ENCODE measurements at places on chromosomes 3 and 15. TPM values are rescaled to one million over a fixed set of nuclear protein-coding genes. Genes with fewer than 3 reads are reported as not detected.

DNA sequence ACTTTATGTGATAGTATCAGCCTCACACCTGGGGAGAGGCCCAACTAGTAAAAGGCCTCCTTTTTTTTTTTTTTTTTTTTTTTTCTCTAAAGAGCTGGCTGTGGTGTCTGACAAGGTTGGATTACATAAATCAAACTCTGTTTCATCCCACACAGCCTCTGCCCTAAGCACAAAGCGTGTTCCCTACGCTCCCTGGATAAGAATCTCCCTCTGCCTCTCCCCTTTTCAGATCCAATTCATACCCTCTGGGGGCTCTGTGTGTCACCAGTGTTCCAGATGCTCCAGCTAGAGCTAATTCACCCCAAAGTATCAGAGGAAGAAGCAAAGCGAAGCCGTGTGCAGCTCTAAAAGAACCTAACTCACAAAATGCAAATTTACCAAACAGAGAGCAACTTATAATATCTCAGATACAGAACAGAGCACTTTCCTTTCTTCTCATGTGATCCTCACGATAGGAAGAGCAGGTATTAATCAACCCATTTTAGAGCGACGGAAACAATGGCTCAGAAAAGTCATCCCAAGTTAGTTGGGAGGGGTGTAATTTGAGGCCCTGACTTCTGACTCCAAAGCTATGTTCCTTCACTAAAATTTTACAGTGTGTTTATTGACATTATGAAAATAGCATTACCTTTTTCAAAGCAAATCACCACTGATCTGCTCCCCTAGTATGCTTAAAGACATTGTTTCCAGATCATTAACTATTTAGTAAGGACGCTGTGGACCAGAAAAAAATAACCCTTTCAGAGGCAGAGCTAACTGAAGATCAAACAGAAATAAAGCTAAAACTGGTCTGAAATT, 12.4 kb downstream of the BMF start:
- DNase-seq: no peak

DNA sequence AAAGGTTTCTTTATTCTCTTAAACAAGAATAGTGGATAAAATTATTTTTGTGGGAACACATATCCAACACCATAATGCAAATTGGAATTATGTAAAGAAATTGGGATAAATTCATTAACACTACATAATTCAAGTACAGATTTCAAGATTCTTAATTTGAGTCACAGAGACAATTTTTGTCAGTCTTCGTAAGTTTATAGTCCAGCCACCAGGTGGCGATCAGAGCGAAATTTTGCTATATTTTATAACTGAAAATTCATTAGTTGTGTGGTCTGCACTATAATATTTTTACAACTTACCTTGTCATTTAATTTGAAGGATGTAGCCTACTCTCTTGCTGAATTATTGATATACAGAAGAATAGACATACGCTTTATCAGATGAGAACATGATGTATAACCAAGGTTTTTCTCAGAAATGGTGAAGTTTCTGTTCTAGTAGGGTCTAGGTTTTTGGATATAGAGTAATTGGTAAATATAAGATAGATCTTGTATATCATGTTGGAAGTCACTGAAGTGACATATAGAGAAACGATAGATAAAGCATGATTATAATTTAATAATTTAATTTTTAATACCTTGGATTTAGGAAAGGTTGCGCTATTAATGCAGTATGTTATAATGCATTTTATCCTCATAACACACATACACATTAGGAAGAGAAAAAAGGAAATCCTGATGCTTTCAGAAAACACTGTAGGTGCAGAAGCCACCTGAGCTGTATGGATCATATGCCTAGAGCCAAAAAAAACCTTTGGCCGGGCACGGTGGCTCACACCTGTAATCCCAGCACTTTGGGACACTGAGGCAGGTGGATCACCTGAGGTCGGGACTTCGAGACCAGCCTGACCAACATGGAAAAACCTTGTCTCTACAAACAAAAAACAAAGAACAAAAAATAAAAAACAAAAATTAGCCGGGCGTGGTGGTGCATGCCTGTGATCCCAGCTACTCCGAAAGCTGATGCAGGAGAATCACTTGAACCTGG, 31.7 kb downstream of the PLSCR4 start:
- peak; percentile 35 for DNase-seq

- DNase-seq: no peak
Measured at GRCh38 chr3:183477801-183478456, 49.5 kb upstream of the MCF2L2 start.

GRCh38 chr3:61226166-61226686, 25.0 kb downstream of the FHIT start:
- no peak for DNase-seq

The FYTTD1 gene
- 69.8 TPM for total RNA-seq

The ZCWPW2 gene
- not detected for total RNA-seq

DNA sequence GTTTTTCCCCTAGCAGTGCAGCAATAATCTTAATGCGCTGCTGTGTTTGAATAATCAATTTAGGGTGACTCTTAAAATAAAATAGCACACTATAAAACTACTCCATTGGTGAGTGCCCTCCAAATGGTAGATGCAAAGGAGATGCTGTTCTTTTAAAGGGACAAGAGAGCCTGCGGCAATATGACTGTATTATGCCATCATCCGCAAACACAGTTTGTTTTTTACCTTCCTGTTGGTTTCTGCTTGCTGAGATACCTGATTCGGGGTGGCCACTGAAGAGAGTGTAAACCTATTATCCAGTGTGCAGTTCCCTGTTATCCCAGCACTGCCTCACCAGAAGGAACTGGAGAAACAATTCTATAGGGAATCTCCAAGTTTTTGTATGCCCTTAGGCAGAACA, 523.1 kb upstream of the TGFBR2 start:
- DNase-seq: no peak

DNA sequence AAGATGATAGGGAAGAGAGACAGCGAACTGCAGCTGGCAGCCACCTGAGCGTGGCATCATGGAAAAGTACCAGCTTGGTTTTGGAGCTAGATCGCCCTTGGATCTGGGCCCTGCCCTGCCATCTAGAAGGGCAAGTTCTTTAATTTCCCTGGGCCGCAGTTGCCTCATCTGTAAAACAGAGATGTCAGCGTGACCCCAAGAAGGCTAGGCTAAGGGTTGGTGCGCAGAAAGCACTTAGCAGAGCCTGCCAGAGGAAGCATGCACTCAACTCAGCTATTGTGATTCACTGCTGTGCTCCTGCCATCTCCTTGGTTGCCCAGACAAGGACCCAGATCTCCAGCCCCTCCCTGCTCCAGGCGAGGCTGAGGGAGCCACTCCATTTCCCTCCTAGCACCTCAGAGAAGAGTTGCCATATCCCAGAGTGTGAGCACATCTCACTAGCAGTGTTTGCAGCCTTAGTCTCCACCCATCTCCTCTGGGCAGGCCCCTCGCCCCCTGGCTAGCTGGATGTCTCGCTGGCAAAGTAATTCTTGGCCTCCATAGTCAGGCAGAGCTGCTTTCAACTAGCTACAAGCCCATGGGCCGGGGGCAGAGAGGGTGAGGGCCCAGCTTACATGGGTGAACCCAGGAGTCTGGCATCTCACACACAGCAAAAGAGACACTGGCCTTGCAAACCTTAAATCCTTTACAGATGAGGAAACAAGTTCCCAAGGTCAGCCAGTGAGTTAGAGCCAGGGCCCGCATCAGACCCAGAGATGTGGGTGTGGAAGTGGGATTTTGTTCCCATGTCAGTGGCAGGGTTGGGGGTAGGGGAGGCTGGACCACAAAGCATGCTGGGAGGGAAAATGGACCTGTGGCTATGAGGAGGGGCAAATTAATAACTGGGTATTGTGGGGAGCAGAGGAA, 280.7 kb upstream of the TLE3 start:
- DNase-seq: no peak

The PPP1R14D gene
- not detected for total RNA-seq

DNA sequence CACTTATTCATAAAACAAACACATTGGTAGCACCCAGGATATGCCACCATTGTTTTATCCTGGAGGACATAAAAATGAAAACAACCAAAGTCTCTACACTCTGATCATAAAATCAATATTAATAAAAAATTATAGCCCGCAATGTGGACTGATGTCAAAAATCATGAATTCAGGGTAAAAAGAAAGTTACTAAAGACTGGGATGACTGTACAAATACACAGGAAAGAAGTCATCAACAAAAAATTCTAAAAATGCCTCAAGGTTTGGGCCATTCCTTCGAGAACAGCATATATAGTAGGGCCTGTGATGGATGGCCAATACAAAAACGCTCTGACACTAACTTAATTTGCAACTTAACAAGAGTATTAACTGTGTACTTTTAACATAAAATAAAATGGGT, 76.8 kb downstream of the THBS1 start:
- DNase-seq: peak; percentile 83

- DNase-seq: no peak
Measured at GRCh38 chr15:96355568-96356187, 25.2 kb downstream of the NR2F2 start.

DNA sequence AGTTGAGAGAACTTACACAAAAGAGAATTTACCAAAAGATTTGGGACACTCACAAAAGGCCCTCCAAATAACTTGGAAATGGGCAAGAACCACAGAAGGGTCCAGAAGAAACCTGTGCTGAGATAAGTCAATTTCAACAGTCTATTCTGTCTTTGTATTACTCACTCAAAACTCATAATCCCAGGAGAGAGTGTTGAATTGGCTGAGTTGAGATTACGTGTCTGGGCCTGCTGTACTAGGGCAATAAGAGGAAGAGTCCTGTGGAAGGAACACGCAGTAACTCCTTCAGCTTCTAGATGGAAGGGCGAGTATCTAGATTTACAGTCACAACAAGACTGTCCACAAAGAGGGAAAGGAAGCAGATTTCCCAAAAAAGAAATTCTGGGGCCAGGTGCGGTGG, 42.5 kb upstream of the DYNC1LI1 start:
- no peak for DNase-seq

DNA sequence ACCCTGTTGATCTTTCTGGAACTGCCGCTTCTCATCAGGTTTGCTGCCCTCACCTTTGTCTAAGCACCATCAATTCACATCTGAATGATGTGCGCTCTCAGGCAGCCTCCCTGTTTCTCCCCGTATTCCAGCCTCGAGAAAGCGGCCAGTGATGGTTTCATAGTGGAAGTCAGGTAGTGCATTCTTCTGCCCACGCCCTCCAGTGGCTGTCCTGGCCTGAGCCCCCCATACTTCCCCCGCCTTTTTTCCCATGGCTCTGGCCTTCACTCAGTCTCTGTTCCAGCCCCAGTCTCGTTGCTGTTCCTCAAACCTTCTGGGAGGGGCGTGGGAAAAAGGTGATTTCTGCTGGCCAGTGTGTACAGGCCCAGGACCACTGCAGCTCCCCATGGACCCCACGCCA, 101.3 kb downstream of the ASB7 start:
- no peak for DNase-seq

The EIF2B5 gene
- 37.4 TPM for total RNA-seq

DNA sequence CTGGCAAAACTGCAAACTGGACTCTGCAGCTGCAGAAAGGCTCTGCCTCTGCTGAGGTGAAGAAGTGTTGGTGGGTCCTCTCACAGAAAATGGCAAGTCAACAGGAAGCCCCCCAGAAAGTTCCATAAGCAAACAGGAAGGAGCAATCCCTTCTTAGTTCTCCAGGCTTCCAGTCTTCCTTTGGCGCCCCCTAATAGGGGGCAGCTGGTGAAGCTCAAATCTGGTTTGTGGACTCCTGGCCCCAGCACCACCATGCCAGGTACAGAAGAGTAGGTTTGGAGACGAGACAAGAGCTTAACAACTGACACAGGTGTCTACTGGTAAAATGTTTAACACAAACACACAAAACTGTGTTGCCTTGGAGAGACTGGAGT, 35.5 kb downstream of the LEO1 start:
- DNase-seq: no peak

DNA sequence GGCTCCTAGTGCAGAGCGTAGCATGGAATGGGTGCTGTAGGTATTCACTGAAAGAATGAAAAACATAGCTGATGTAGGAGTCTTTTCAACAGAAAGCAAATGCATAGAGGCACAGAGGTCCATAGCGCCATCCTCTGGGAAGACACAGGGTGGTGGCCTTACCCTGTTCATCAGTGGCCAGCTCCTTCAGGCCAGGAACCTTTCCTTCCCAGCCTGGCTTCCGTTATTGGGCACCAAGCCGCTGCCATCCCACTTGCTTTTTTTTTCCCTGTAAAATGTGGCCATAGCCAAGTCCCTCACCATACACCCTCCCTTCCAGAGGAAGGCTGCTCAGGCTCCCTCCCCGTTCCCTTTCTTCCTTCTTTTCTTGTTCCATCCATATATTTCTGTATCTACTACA, 118.1 kb downstream of the ZNF621 start:
- no peak for DNase-seq

DNA sequence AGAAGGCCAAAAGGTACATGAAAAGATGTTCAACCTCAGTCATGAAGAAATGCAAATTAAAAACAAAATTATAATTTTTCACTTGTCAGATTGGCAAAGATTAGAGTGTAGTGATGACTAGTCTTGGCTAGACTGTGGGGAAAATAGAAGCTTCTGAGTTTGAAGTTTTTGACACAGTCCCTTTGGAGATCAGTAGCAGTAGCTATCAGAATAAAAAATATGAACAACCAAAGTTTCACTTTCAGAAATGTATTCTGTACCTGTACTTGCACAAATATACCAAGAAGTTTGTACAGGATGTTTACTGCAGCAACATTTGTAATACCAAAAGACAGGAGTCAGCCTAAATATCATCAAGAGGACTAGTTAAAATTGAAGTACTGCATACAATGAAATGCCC, 14.1 kb downstream of the ATP2C1 start:
- DNase-seq: no peak

The SLC6A11 gene
- total RNA-seq: not detected

- DNase-seq: no peak
Measured at GRCh38 chr3:197508051-197508451, 47.7 kb downstream of the BDH1 start.

- no peak for DNase-seq
Measured at GRCh38 chr3:158447408-158447807, 123.6 kb upstream of the MLF1 start.

The MYRIP gene
- not detected for total RNA-seq

DNA sequence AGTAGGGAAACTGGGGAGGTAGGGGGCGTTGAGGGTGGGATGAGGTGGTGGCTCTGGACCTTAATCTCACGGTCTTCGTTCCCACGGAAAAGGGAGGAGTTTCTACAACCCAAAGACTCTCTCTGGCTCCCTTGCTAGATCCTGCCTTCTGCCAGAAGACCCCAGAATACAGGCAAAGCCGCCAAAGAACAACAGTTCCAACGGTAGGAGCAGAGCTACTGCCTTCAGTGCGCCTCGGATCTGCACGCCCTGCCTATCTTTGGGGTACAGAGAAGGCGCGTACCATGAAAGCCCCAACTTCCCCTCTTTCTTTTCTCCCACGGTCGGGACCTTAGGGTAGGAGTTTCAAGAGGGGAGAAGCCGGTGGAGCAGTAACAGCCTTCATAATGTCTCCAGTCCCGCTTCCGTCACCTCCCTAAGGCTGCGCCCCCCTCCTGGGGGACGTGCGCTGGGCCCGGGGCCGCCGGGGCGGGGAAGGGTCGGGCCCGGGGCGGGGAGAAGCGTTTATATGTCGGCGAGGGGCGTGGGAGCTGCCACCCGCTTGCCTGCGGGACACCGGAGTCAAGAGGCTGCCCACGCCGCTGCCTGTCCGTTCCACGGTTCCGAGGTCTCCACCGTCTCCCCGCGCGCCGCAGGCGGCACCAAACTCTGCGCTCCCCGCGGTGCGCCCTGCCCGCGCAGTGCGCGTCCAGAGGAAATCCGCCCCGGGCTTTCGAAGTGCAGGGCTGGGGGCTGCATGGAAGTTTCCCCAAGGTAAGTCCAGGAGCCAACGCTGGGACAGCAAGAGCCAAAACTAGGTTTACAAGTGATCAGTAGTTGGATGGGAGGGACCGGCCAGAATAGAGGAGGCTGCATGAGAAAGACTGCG, at the start of gene COL6A6:
Gene COL6A6, plus strand, starts transcription at position 533 of the 868 bp plus-strand sequence. CDS start 43,188 bp downstream, outside the sequence.
- no peak for DNase-seq

- DNase-seq: no peak
Measured at GRCh38 chr3:119825820-119826219, 43.9 kb downstream of the NR1I2 start.

The KNL1 gene
- total RNA-seq: 33.6 TPM

Measured in A172 (cell line).